ENCODE measurements at places on chromosomes 7 and 10.

- DNase-seq, result peak; percentile 19
Measured at GRCh38 chr7:69656890-69657289, 58.6 kb downstream of the AUTS2 start.

- DNase-seq, result no peak
Measured at GRCh38 chr10:49608166-49609005, 1.7 kb upstream of the SLC18A3 start.

GRCh38 chr7:138258197-138258559, 181.9 kb downstream of the AKR1D1 start:
- no peak for DNase-seq

- DNase-seq, result no peak
Measured at GRCh38 chr7:47043304-47043703, 538.6 kb downstream of the TNS3 start.

- DNase-seq, result peak; percentile 29
Measured at GRCh38 chr10:22017283-22018020, 13.9 kb upstream of the DNAJC1 start.

DNA sequence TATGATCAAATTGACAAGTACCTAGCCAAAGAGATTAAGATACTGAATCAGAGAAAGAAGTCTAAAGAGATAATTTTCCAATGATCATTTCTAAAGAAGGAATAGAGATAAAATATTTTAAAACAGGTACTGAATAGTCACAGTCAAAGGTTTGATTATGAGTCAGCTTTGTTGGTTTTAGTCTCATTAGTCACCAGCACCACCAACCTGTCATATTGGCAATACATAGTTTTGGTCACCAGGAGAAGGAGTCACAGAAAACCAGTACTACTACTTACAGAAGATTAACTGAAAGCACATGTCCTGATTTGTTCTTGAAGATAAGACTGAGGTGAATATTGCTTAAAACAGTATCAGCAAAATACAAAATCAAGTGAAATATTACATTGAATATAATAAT, 34.6 kb downstream of the ZEB1 start:
- DNase-seq, result peak; percentile 39

DNA sequence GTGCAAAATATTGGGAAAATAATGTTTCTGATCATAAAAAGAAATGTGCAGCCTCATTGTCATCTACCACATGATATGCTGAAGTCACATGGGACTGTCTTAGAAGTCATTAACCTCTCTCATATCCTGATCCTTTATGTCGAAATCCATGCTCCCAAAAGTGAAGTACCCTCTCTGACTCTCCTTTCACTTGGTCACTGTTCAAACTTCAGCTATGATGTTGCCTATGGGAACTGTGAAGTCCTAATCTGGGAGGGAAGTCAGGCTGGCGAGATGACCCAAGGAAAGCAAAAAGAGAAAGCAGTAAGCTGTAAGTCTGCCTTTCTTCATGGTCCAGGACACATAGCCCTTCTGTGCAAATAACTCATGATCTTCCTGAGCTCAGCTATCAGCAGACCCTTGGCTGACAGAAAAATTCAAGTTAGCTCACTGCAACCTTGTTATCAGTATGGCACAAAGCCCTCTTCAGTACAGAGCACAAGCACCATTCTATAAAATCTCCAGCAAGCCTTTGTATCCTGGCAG, 29.5 kb downstream of the WASL start:
- no peak for DNase-seq

DNA sequence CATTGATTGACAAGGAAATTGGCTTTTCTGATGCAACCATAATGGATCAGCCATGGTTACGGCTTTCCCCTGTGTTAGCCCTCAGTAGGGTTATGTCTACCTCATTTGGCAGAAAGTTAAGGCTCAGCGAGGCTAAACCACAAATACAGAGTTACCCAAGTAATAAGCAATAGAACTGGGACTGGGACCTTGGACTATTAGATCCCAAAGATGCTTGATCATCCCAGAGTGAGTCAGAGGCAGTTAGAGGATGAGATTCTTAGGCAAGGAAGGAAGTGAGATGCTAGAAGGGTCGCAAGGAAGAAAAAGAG, 401.4 kb downstream of the TNS3 start:
- DNase-seq, result no peak

GRCh38 chr7:141312395-141312794, 238.5 kb downstream of the TMEM178B start:
- DNase-seq, result no peak

DNA sequence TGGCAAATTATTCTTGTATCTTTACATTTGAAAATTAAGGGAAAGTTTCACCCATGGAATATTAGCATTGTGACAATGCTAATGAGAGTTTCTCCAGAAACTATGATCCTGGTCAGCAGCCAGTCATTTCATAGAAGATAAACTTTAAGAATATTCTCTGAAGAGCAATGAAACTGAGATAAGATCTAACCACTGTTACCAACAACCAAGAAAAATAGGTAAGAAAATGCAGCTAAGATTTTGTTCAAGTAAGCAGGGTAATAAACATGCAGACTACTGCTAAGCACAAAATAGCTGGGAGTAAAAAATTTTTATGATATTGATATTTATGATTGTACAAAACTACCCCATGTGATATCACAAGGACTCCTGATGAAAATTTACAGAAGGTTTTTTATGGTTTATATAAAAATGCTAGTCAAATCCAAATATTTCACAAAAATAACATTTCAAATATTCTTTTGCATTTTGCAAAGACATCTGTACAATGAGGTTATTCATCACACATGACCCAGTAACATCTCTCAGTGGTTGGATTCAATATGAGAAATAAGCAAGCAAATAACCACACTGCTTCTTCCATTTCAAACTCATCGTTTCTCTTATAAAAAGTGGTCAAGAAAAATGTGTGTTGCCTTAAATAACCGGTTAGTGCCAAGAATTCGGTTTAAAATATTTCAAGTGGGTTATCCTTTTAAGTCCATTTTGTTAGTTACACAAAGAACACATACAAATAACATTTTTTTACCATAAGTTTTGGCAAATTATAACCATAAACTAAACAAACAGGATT, 251.6 kb downstream of the DIP2C start:
- DNase-seq, result no peak

DNA sequence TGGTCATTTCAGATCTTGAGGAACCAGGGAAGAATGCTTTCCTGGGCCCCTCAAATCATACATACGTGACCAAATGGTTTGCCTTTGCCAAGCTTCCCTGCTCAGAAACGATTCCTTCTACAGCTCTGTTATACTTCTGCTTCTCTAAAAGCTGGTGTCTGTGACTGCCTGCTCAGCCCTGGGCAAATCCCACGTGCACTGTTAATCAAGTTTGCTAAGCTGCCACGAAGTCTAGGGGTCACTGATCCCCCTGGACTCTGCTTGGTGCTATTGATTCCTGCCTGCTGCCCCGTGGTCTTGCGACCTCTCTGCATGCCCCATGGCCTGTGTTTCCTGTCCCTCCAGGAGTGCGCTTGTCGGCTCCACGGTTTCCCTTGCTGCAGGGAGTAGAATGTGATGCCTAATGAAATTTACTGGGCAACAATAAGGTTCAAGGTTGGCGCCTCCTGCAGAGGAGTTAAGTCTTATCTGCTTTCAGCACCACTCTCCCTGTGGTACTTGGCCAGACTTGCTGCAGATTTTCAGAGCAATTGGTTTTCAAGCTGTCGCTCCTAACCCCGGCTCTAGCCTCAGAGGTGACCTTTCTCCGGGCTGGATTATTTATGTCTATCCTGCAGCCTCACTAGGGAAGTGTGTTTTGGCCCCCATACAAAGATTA, 201.6 kb upstream of the FZD8 start:
- DNase-seq, result peak; percentile 82

- peak; percentile 56 for DNase-seq
Measured at GRCh38 chr10:28997734-28998133, 291.1 kb upstream of the LYZL1 start.

- no peak for DNase-seq
Measured at GRCh38 chr10:63373176-63373575, 92.6 kb downstream of the JMJD1C start.

DNA sequence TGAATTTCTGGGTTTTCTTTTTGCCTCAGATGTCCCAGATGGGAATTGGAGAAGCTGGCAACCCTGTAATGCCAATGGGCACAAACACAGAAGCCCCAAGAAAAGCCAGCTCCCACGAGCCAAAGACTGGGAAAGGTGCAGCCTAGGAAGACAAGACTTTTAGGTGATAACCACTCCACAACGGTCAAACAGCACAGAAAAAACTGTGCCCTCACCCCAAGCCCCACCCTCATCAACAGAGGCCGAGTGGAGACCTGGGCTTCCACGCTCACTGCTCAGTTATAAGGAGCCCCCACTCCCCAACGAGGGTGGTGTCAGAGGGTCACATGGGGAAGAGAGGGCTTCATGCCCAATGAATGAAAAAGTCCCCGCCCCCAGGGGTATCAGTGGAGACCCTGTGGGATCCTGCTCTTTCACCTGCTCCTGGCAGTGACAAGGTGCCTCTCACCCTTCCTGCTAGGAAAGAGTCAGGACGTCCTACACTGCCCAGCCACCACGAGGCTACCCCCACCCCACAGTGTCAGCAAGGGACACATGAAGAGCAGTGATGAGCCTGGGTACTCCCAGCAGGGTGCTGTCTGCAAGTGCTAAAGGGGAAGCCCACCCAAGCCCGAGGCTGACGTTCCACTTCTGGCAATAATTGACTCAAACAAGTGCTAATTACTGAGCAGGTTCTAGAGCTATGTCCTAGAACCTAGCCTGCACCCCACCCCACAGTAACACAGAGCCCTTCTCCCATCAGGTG, 8.3 kb downstream of the TMEM273 start:
- DNase-seq, result no peak

- DNase-seq, result no peak
Measured at GRCh38 chr7:128941323-128941890, 3.7 kb downstream of the IRF5 start.

- DNase-seq, result no peak
Measured at GRCh38 chr10:46250481-46250880, 36.3 kb upstream of the ANTXRL start.

- no peak for DNase-seq
Measured at GRCh38 chr7:78473571-78474301, 675.2 kb downstream of the PHTF2 start.

GRCh38 chr10:31939797-31940708, 11.4 kb upstream of the ARHGAP12 start:
- DNase-seq, result peak; percentile 30

DNA sequence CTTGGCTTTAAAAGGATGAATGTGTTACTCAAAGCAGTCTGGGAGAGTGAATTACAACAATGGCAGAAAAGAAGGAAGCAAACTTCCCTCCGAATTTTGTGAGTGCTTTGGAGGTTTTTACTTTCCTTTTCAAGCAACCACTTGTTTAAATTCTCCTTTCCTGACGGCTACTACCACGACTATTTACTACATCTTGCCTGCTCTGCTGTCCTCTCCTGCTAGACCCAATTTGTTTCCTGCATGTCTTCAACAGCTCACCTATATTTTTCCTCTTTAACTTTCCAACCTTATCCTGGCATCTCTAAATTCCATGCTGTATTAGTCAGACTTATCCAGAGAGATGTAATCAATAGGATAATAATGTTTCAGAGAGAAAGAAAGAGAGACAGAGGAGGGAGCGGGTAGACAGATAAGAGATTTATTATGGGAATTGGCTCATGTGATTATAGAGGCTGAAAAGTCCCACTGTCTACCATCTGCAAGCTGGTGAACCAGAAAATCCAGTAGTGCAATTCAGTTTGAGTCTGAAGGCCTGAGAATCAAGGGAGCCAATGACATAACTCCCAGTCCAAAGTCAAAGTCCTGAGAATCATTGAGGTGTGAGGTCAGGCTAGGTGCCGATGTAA, 42.8 kb upstream of the SLC13A1 start:
- DNase-seq, result no peak

- DNase-seq, result no peak
Measured at GRCh38 chr7:20244334-20245120, 27.3 kb upstream of the MACC1 start.

GRCh38 chr7:158282461-158283001, 305.1 kb downstream of the PTPRN2 start:
- no peak for DNase-seq
